ENCODE measurements at places on chromosomes 6 and 20.

DNA sequence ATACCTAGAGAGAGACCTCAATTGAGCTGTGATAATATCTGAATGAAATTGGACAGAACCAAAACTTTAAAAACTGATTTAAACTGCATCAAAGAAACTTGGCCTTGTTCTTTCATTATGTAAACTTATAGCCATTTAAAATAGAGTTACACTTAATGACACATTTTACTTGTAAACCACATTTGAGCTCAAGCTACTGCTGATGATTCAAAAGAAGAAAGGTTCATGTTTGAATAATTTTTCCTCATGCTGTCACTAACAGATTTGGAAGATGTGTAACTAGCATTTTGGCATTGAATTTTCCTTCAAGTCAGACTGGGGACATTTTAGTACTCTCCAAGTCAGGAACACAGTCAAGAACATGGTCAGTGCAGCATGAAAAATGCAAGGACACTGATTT lies 26.9 kb downstream of the POPDC3 start:
- DNase-seq: no peak

- DNase-seq: no peak
Observed at GRCh38 chr6:122412001-122412400, 12.5 kb downstream of the HSF2 start.

GRCh38 chr20:33005132-33005566 lies 916 bp upstream of the SUN5 start:
- DNase-seq: no peak

DNA sequence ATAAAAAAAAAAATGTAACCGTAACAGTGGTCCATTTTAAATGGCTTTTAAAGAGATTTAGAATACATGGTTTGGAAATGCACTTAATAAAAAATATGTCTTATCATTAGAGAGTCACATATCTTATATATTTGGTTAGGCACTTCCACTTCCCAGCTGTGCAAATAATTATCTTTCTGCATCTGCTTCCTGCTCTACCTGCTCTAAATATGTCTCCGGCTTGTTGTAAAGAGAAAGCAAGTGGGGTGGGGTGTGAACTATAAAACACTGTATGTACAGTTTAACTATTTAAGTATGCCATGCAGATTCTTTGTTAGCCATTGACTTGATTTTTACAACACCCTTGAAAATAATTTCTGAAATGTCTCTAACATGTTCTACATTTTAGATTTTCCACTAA lies 106.3 kb downstream of the NKAIN2 start:
- DNase-seq: no peak

DNA sequence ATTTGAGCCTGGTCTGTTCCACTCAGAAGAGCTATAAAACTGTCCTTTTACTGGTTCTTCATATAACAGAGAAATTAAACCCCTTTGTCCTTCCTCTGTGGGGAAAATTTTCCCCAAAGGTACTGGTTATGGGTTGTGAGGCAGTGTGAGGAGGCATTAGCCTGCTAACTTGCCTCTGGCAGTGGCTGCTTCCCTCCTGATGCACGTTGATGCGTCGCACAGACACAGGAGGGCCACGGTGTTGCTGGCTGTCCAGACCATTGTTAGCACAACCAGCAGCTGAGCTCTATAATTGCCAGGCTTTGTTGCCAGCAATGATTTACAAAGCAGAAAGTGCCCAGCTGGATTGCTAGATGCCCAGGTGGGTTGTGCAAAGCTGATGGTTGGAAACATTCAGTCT lies 10.1 kb downstream of the AAR2 start:
- no peak for DNase-seq

DNA sequence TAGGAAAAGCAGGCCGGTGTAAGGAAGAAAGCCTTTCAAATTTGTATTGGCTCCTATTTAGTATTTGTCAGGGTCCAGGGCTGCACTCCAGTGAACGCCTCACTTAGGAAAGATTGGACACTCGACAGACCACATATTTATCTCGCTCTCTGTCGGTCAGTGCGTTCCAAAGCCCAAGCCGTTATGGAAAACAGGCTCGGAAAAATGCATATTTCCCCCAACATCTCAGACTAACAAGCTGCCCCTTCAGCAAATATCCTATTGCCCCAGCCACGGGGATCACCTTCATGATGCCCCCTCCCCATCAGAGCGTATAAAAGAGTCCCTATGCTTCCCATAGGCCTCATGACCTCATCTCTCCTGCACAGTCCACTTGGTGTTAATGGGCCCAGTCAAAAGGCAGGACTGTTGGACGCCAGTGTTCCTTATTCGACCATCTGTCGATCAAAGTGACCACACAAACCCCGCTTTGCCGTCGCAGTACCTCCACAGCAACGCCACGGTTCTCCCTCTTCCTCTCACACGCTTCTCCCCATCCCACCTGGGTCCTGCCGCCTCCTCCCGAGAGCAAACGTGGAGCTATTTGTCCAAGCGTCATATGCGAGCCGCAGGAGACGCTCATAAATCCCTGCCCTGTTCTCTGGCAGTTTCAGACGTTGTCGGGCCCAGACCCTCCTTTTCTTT lies 63.3 kb downstream of the NPEPL1 start:
- no peak for DNase-seq

Measured in NCI-H226 (cell line).